Hypothalamus (tissue), 51 donors: ENCODE measurements at places on chromosomes 11 and 22.

GRCh38 chr11:33700063-33700501 is 544 bp downstream of the C11orf91 start:
- no peak for DNase-seq

GRCh38 chr11:73237471-73238290 is 19.6 kb downstream of the P2RY2 start:
- DNase-seq, result no peak

- no peak for DNase-seq
These were observed 2.1 kb upstream of the HSPA8 start for GRCh38 chr11:123063826-123064657.

GRCh38 chr22:20022978-20023613 is 2.2 kb downstream of the TANGO2 start:
- no peak for DNase-seq

DNA sequence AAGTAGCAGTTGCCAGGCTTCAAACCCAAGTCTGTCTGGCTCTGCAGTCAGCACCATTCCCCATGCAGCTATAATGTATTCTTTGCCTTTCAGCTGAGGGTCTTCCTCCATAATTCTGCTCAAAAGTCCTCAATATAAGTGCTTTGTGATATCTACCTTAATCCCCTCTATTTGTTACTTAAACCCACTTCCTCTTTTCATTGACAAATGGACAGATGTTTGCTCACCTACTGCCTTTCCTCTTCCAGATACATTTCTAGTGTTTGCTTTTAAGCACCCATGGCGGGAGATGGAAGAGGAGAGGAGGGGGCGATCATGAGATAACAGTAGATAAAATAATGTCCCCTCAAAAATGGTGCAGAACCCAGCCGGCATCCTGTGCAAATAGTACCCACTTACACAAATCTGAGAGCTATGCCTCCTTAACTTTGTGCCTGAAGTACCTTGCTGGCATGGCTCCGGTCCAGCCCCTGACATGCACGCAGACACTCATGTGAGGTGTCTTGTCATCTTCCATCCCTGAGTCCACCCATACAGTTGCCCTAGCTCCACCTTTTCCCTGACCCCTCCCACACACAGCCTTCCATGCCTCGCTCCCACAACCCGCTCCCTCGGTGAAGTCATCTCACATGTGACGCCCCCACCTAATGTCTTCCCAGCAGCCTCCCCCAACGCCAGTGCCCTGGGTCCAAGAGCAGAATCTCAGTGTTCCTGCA is 109.6 kb downstream of the TRIM29 start:
- DNase-seq, result no peak

- no peak for DNase-seq
These were observed 4.9 kb downstream of the SSH3 start for GRCh38 chr11:67308031-67308866.

GRCh38 chr22:44691796-44692661 is 10.0 kb upstream of the PRR5 start:
- no peak for DNase-seq

DNA sequence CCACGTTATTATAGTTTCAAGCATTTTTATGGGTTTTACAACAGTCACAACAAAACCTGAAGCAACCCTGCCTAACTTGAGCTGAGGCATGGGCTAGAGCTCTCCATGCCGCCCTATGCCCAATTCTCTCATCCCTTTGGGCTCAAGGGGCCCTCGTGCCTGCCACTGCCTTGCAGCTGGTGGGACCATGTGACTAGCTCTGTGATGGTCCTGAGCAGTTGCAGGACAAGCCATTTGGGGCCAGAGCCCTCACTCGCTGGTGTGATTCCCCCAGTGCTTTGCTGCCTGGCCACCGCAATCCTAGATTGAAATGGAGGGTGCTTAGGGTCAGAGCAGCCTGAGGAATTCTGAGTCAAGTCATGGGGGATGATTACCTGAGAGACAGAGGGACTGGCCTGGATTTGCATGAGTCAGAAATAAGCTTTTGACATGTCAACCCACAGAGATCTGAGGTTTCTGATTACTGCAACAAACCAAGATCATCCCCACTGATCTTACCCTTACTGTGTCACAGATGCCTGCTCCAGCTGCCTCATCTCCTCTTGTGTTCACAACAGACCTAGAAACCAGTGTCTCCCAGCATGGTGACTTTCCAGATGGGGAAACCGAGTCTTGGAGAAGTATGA is 323.7 kb downstream of the BRD1 start:
- no peak for DNase-seq

DNA sequence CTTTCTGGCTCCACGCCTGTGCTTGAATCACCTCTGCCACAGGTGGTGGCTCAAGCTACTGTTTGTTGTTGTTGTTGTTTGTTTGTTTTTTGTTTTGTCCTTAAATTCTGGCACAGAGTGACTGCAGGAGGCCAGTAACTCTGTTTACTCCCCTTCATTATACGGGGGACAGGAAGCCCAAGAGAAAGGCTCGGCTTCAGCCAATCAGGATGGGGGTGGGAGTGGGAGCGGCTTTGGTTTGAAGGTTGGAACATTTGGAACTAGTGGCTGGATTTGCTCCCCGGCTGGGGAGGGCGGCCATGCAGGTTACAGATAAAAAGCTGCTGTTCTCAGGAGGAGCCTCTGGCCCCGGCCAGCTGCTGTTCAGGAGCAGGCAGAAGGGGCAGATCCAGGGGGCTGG is 19.7 kb upstream of the CABP2 start:
- DNase-seq, result no peak

GRCh38 chr11:42179216-42179615 is 719.8 kb upstream of the LRRC4C start:
- no peak for DNase-seq

DNA sequence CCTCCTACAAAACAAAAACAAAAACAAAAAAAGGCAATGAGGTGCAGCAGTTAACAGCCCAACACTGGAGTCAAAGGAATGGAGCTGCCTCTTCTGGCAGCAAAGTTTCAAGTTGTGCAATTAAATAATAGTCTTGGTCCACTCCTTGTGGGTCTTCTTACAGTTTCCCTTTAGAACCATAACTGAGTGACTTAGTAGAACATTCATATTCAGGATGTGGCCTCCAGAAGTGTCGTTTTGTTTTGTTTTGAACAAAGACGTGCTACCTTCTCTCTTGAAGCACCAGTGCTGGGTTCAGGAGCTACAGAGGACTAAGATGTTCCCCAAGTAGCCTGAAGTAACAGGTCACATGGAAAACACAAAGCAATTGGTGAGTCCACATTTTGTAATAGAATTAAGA is 2.0 kb upstream of the JAML start:
- DNase-seq, result no peak

DNA sequence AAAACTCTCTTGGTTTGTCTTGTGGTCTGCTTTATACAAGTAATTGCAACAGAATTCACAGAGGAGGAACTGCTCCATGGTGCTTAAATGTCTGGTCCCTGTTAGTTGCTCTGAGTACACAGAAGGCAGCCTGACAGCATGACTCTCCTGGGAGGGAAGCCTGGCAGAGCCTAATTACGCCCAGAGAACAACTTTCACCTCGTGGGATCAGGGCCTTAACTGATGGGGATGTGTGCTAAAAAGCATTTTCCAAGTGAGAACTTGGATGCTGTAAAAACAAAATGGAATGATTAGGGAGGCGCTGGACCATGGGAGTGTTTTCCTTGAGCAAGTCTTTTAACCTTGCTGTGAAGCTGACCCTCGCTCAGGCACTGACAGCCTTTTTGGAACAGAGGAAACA is 154.0 kb upstream of the TENM4 start:
- no peak for DNase-seq

GRCh38 chr11:68695531-68695930 is 11.2 kb downstream of the GAL start:
- no peak for DNase-seq

DNA sequence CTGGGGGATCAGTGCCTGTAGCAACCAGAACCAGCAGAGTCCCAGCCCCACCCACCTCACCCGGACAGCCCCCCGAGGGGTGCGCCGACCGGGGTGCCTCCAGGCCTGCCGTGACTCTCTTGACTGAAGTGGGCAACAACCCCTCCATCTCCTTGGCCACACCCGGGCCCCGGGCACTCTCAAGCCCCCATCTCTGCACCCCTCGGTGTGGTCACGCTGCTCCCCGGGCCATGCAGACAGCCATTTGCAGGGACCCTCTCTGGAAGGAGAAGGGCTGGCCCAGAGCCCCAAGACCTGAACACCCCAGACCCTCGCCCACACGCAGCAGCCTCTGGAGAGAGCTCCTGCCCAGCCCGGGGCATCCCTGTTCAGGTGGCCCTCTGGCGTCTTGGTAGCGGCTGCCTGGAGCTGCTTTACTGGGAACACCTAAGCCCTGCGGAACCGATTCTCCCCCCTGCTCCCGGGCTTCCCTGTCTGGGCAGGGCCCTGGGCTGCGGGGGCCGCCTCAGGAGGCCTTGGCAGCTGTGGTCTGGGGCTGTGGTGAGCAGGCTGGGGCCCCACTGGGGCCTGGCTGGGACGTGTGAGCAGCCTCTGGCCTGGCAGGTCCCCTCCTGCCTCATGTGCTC is 84.9 kb downstream of the WNT7B start:
- no peak for DNase-seq

GRCh38 chr11:20258376-20258895 is 98.2 kb upstream of the DBX1 start:
- DNase-seq, result no peak

- DNase-seq, result no peak
These were observed 35.5 kb upstream of the MOB2 start for GRCh38 chr11:1522081-1522424.

GRCh38 chr11:36356201-36356600 is 60.1 kb downstream of the PRR5L start:
- DNase-seq, result no peak

DNA sequence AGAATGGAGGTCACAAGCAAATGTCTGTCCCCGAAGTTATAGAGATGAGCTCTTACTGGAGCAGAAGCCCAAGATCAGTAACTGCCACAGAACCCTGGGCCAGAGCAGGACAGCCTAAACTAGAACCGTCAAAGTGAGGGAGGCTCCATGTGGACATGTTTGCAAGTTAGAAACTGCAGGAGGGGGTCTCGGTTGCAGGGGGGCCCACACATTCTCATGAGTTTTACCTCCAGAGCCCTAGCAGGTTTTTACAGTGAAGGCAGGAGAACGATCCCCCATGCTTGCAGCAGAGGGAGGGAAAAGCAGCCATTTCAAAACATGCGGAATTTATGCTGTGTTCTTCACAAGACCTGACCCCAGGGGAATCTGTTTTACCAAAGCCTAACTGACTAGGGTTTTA is 133.5 kb upstream of the B3GAT1 start:
- no peak for DNase-seq

- DNase-seq, result no peak
These were observed 269.3 kb upstream of the MPPED2 start for GRCh38 chr11:30855383-30856006.

DNA sequence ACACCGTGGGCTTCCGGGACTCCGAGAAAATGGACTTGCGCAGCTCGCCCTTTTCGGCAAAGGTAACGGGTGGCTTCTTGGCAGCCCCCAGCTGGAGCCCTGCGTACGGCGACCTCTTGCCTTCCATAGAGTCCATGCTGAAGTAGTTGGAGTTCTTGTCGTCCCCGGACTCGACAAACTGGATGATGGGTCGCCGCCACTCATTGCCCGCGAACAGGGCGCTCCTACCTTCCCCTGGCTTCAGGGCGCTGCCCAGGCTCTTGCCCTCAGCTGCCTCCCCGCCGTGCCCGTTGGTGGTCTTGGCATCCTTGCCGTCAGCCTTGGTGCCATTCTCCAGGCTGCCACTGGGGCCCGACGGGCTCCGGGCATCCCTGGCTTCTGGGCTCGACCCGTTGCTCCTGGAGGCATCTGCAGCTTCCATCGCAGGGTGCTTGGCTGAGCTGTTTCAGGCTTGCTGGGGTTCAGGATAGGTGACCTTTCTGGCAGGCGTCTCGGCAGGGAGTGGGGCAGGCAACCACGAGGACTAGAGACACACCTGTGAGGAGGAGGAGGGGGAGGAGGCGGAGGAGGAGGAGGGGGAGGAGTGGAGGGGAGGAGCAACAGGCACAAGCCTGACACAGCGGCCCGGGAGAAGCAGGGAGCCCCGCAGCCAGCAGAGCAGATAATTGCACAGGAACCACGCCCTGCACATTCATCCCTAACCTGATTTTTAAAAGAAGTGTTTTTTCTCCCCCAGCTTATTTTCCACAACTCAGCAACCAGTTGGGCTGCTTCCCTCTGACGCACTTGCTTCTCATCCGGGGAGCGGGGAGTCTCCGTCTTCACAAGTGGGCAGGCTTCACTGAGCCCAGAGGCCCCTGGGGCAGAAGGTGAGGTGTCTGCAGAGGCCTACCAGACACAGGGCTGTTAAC is at the start of gene TRIM29:
TSS of gene TRIM29 (minus strand) at position 503 of the 911 bp plus-strand sequence. CDS start at position 421, 82 bp downstream.
- DNase-seq, result no peak

DNA sequence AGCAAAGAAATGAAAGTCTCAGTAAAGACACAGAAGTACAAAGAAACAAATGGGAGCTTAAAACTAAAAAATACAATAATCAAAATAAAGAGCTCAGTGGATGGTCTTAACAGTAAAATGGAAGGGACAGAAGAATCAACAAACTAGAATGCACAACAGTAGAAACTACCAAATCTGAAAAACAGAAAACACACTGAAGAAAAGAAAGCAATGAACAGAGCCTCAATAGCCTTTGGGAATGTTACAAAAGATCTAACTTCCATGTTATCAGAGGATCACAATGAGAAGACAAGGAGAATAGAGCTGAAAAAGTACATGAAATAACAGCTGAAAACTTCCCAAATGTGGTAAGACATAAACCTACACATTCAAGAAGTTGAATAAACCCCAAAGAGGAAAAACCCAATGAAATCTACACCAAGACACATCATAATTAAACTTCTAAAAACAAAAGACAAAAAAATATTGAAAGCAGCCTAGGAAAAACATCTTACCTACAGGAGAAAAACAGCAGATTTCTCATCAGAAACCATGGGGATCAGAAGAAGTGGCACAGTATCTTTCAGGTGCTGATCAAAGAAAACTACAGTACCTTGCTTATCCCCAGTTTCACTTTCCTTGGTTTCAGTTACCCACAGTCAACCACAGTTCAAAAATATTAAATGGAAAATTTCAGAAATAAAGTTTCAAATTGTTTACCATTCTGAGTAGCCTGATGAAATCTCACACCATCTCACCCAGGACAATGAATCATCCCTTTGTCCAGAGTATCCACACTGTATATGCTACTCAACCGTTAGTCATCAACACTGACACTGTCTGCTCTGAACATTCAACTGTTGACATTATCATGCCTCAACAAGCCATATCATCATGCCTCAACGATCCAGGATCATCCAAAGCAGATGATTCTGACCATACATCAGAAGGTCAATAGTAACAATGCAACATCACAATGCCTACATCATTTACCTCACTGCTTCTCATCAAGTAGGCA is 22.2 kb downstream of the RRAS2 start:
- no peak for DNase-seq

DNA sequence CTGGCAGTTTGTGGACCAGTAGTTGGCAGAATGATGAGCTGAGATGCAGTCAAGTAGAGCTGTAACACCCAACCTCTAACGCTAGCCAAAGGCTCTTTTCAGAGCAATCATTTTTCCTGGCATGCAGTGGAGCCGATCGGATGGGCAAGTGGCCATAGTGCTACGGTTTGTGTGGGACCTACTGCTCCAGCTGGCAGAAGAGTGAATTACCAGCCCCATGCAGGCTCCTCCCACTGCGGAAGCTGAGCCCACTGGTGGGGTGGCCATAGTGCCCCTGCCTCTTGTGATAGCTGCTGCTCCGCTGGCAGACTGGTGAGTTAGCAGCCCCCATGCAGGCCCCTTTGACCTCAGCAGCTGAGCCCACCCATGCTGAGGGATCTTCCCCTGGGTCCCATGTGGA is 27.0 kb upstream of the SC5D start:
- no peak for DNase-seq
